Activated CD8-positive, alpha-beta memory T cell treated with anti-CD3 and anti-CD28 coated beads for 36 hours (primary cell): ENCODE measurements at places on chromosomes 5 and 9. TPM values are rescaled to one million over a fixed set of nuclear protein-coding genes. Genes with fewer than 3 reads are reported as not detected.

Gene PTPA
- 111 TPM for total RNA-seq

Gene C5orf58
- total RNA-seq: not detected

Gene ADAMTS16
- total RNA-seq: not detected

Gene TRIM7
- total RNA-seq: 1.9 TPM

Gene LHX3
- not detected for total RNA-seq

Gene FIBCD1
- total RNA-seq: not detected

Gene MLLT3
- 41.5 TPM for total RNA-seq

Gene CD72
- total RNA-seq: 15.1 TPM

Gene DBH
- not detected for total RNA-seq

Gene KIF27
- 3.0 TPM for total RNA-seq

Gene FUBP3
- total RNA-seq: 54.1 TPM

Gene LCN12
- 0.89 TPM for total RNA-seq

Gene CCDC192
- total RNA-seq: not detected
